Gastroesophageal sphincter (tissue), 4 donors: ENCODE measurements at places on chromosomes 6 and 20. TPM values are rescaled to one million over a fixed set of nuclear protein-coding genes. Genes with fewer than 3 reads are reported as not detected.
A peak's percentile ranks its signal among the peaks of the same experiment; 100 is the strongest.

DNA sequence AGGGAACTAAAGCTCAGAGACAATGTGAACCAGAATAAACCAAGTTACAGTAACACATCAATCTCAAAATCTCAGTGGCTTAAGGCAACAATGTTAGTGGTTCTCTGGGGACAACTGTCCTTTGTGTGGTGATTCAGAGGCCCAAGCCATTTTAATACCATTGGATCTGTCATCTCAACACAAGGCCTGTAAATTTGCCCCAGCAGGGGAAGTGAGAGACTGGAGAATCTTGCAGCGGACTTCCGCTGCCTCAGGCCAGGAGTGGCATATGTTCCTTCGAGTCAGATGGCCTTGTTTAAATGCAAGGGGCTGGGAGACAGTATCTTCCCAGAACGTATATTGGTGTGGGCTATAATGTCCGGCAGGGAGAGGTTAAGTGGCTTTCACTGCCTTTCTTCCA, 126.0 kb downstream of the CD83 start:
- no peak overlapping the region for H3K27ac ChIP-seq
- ATAC-seq: no peak
- no peak overlapping the region for H3K4me3 ChIP-seq

DNA sequence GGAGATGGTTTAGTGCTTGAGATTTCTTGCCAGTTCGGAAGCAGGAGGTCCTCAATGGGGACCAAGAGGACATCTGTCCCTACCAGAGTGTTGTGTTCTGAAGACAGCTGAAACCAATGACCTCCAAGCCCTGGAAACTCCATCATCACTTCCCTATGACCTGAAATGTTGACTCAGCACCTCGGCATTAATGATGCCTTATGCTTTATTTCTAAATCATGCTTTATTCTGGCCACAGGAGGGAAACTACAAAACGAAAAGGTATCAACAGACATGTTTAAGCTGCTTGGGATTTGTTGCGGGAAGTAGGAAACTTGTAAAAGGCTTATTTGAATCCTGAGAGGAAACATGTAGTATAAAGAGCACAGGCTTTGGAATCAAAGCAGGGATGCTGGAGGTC, 389.1 kb upstream of the CHD6 start:
- H3K27ac ChIP-seq: no peak overlapping the region
- no peak overlapping the region for H3K4me3 ChIP-seq
- no peaks in the 10 kb centered on the region for H3K4me1 ChIP-seq
- H3K36me3 ChIP-seq: no peaks in the 10 kb centered on the region
- ATAC-seq: no peak

- no peak for ATAC-seq
- H3K4me3 ChIP-seq: no peak overlapping the region
- H3K27me3 ChIP-seq: peaks cover 19% of the 10 kb centered on the region
- H3K4me1 ChIP-seq: no peaks in the 10 kb centered on the region
Measured at GRCh38 chr20:48562586-48563116, 265.1 kb downstream of the PREX1 start.

Gene MYLK4
- total RNA-seq: 0.54 TPM

Gene AFDN
- 98.4 TPM for total RNA-seq

Gene SCRT2
- total RNA-seq: not detected

DNA sequence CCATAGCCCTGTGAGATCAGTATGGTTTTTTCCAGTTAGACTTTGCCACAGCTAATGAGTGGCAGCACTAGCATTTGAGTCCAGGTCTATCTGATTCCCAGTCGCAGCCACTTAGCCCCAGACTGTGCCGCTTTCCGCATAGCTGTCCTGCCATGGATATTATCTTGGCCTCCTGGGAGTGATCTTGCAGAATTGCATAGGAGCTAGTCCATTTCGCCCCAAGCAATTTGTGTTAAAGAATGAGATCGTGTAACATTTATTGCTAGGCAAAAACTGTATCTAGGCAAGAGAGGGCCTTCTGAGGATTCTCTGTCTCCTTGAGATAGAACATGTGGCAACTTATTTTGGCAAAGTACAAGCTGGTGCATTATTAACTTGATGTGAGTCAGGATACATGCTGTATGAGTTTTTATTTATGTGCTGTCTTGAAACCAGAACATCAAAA, 74.2 kb downstream of the EZR start:
- no peaks in the 10 kb centered on the region for H3K4me1 ChIP-seq
- no peak overlapping the region for H3K4me3 ChIP-seq
- H3K27ac ChIP-seq: no peak overlapping the region
- H3K36me3 ChIP-seq: no peaks in the 10 kb centered on the region

- no peak for ATAC-seq
- H3K4me3 ChIP-seq: no peak overlapping the region
- peak overlapping the region; percentile 59 for H3K27ac ChIP-seq
- peaks cover 16% of the 10 kb centered on the region for H3K27me3 ChIP-seq
- H3K4me1 ChIP-seq: peaks cover 6% of the 10 kb centered on the region
Measured at GRCh38 chr6:163945808-163946207, 531.3 kb downstream of the QKI start.

DNA sequence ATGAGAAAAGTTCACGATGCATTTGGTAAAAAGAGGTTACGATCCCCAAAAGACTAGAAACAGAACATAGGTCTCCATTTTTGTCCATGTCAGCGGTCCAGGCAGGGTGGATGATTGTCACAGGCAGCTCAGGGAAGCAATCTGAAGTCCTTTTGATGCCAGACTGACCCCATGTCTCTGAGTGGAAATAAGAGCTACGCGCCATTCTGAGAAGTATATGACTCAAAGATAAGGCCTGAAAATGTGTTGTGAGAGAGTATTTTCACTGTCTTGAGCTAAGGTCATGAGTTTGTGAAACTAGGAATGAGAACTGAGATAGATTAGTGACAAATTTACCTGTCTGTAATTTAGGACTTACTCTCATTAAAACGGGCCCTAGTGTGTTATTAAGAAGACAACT, 69.5 kb downstream of the LYRM4 start:
- no peak overlapping the region for H3K27ac ChIP-seq
- H3K27me3 ChIP-seq: no peaks in the 10 kb centered on the region
- no peaks in the 10 kb centered on the region for H3K4me1 ChIP-seq
- no peak for ATAC-seq
- no peaks in the 10 kb centered on the region for H3K36me3 ChIP-seq

DNA sequence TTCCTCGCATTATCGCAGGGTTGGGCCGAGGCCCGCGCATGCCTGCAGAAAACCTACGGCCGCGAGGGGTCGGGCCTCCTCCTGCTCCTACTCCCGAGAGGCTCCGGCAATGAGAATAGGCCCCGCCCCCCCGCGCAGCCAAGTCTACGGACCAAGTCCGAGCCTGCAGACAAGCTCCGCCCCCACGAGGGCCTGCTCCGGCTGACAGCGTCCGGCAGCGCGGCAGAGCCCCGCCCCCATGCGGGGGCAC, 3.1 kb upstream of the GPSM3 start:
- ATAC-seq: peak; percentile 90
- peaks cover 14% of the 10 kb centered on the region for H3K4me1 ChIP-seq
- H3K4me3 ChIP-seq: no peak overlapping the region
- H3K36me3 ChIP-seq: no peaks in the 10 kb centered on the region
- H3K27me3 ChIP-seq: no peaks in the 10 kb centered on the region

Gene TRAPPC3L
- not detected for total RNA-seq

DNA sequence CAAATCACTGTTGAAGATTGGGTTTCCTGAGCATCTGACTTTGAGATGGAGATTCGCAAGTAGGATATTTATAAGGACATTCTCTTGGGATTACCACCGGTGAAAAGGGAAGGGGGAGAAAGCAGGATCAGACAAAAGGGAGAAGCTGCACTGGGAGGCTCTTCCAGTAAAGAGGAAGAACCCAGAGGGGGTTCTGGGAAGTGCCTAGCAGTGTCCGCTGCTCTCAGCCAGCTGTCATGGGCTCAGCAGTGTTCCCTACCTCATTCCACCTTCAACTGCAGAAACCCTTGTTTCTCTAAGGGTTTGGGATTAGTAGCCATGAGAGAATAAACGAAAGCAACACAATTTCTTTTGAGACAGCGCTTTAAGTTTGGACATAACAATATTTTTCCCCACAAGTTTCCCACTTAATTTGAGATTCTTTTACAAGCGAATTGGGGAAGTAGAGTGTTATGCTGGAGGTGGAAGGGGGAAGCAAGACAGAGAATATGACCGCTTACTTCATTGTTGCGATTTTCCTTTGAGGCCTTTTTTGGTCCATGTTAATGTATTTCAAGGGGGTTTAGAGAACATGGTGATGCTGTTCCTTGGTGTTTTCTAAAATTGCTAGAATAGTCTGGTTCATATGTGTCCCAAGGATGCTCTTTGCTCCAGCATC, 154.5 kb upstream of the SCGN start:
- no peaks in the 10 kb centered on the region for H3K36me3 ChIP-seq
- no peak overlapping the region for H3K27ac ChIP-seq
- H3K27me3 ChIP-seq: no peaks in the 10 kb centered on the region

Gene CLPSL2
- total RNA-seq: not detected

- H3K27me3 ChIP-seq: no peaks in the 10 kb centered on the region
- H3K4me1 ChIP-seq: no peaks in the 10 kb centered on the region
- ATAC-seq: no peak
- H3K27ac ChIP-seq: no peak overlapping the region
- peaks cover 96% of the 10 kb centered on the region for H3K36me3 ChIP-seq
Measured at GRCh38 chr6:73631849-73632248, 21.9 kb downstream of the SLC17A5 start.

Gene WFDC5
- not detected for total RNA-seq

Gene TNXB
- 226 TPM for total RNA-seq

Gene VSTM2L
- 5.7 TPM for total RNA-seq

GRCh38 chr20:5706797-5707196, 43.4 kb upstream of the SHLD1 start:
- H3K27me3 ChIP-seq: no peaks in the 10 kb centered on the region
- H3K4me3 ChIP-seq: no peak overlapping the region
- H3K36me3 ChIP-seq: no peaks in the 10 kb centered on the region
- peaks cover 21% of the 10 kb centered on the region for H3K4me1 ChIP-seq

DNA sequence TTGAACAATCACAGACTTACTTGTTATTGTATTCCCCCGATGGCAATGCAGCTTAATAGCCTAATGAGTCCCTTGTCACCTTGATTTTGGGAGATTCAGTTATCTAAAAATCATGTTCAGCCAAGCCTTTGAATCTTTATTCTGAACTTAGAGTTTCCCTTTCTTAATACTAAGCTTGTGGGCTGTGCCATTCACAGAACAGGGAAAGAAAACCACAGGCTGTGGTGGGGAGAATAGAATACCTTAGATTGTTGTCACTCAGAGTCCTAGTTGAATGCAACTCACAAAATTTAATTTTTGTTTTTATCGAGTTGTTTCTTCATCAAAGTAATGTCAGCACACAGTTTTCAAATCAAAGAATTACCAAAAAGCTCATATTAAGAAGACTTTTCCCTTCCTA, 37.4 kb downstream of the RFPL4B start:
- ATAC-seq: no peak
- H3K36me3 ChIP-seq: no peaks in the 10 kb centered on the region
- no peak overlapping the region for H3K4me3 ChIP-seq
- no peaks in the 10 kb centered on the region for H3K4me1 ChIP-seq
- H3K27ac ChIP-seq: no peak overlapping the region

GRCh38 chr20:54345301-54345724, 130.1 kb upstream of the DOK5 start:
- H3K27me3 ChIP-seq: no peaks in the 10 kb centered on the region
- no peak overlapping the region for H3K4me3 ChIP-seq
- ATAC-seq: no peak
- no peak overlapping the region for H3K27ac ChIP-seq

DNA sequence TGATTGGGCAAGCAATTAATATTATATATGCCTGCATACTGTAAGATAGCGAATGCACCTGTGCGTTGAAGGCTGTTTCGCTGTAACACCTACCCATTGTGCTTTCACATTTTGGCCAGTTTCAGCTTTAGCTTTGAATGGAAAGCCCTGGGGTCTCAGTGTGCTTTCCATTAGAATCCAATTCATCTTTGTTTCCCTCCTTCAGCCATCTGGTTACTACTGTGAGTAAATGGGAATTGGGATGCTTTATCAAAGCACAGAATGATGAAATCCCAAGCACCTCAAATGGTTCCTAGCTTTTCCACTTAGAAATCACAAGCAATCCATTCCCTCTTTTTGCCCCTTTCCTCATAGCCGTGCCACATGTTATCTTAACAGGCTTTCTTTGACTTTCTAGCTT, 127.1 kb downstream of the HDGFL1 start:
- ATAC-seq: no peak
- no peaks in the 10 kb centered on the region for H3K27me3 ChIP-seq
- H3K4me1 ChIP-seq: no peaks in the 10 kb centered on the region

DNA sequence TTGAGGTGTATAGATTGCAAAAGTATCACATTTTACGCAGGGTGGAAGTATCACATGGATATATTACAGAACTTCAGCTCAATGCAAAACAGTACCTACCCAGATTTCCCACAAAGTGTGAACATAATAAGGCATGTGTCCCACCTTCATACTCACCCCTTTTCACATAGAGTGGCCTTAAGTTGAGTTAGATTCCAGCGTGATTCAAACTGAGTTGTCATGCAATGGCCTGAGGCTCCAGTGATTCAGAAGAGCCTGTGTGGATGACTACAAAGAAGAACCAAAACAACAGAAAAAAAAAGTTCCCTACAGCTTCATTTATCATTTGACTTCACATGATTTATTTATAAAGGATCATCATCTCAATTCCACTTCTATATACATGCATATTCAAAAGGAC, 309.7 kb downstream of the SLC35F1 start:
- no peak for ATAC-seq
- H3K4me3 ChIP-seq: no peak overlapping the region
- no peaks in the 10 kb centered on the region for H3K4me1 ChIP-seq
- no peak overlapping the region for H3K27ac ChIP-seq
- no peaks in the 10 kb centered on the region for H3K36me3 ChIP-seq

Gene RIN2
- total RNA-seq: 58.7 TPM

- H3K27me3 ChIP-seq: no peaks in the 10 kb centered on the region
- peaks cover 17% of the 10 kb centered on the region for H3K4me1 ChIP-seq
Measured at GRCh38 chr20:63790572-63791168, 40.4 kb downstream of the ZBTB46 start.

DNA sequence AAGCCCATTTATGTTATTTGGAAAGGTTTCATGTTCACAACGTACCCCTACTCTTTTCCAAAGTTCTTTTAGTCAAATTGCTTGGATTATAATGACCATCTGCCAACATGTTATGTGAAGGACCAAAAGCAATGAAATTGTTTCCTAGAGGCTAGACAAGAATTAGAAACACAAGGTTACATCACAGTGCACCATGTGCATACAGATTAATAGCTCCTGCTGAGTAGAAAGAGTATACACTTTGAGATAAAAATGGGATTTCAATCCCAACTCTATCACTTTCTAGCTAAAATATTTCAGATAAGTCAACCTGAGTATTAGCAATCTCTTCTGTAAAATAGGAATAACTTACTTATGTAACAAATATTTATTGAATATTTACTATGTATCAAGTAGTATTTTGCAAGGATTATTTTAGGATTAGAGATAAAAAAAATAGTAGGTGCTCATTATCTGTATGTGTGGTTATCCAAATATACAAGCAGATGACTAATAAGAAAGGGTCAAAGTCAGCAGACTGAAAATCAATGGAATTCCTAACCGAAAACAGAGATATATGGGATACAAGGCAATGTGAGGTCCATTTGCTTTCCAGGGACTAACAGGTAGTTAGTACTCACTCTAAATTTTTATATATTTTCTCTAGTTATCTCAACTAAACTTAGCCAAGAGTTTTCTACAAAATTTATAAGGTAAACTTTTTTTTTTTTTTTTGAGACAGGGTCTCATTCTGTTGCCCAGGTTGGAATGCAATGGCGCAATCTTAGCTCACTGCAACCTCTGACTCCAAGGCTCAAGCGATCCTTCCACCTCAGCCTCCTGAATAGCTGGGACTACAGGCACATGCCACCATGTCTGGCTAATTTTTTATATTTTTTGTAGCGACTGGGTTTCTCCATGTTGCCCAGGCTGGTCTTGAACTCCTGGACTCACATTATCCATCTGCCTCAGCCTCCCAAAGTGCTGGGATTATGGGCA, 127.7 kb downstream of the PDSS2 start:
- no peak for ATAC-seq
- H3K27me3 ChIP-seq: no peaks in the 10 kb centered on the region
- no peaks in the 10 kb centered on the region for H3K36me3 ChIP-seq
